ENCODE measurements at places on chromosomes 5 and 9.

GRCh38 chr5:150641006-150641570 is 628 bp downstream of the SYNPO start:
- no peak for DNase-seq

DNA sequence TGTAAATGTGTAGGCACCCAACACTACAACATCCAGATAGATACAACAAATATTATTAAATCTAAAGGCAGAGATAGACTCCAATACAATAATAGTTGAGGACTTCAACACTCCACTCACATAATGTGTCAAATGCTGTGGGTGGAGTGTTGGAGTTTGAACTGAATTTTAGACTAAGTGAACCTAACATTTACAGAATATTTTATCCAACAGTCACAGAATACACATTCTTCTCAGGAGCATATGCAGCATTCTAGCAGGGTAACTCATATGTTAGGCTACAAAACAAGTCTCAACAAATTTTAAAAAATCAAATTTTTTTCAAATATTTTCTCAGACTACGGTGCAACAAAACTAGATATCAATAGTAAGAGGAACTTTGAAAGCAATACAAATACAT is 648.7 kb upstream of the CDH18 start:
- DNase-seq, result no peak

DNA sequence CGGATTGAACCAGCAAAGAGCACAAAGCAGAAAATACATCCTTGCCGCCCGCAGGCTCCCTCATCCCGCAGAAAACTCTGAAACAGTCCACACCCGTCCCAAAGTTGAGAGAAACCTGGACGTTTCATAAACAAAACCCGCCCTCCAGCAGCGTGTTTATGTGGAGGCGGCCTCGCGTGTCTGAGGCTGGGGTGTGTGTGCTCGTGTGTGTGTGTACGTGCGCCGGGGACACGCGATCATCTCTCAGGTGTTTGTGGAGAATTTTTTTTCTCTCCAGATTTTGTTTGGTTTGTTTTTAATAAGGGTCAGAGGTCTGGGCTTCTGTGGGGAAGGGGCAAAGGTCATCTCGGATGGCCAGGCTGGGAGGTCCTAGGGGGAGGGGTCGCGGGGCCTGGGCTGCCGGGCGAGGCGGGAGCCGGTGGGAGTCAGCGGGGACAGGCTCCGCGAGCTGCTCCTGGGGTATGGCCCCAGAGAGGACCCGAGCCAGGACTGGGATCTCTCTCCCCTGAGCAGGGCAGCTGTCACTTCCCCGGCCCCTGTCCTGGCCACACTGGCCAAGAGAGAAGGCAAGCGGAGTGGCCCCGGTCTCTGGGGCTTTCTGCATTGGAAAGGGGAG is 206.4 kb downstream of the C9orf50 start:
- DNase-seq, result no peak

GRCh38 chr9:120433701-120434100 is 146.3 kb downstream of the CDK5RAP2 start:
- no peak for DNase-seq

DNA sequence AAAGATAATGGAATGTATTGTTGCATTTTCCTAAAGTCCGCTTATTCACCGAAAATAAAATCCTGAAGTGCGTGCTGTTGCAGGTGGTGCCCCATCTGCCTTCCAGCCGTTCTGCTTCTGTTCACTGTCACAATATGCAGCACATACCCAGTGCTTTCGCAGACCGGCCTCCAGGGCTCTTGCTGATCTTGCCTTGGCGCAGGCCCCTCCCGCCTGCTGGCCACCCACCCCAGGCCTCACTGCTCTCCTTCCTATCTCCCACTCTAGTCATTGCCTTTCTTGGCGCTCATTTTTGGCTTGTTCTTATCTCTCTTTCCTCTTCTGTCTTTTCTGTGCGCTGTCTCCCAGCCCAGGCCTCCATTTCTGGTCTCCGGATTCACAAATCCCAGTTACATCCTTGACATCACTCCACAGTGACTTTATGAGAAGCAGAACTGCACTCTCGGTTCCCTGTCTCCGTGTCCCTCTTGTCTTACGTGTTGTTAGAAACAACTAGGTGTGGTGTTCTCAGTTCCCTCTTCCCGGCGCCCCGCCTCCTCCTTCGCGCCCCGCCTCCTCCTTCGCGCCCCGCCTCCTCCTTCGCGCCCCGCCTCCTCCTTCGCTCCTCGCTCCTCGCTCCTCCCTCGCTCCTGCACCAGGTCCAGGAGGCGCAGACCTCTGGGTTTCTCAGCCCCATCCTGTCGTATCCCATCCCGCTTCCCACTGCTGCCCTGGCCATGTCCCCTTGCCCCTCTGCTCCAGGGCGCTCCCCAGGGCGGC is 201.7 kb upstream of the OTULINL start:
- no peak for DNase-seq

- no peak for DNase-seq
Measured at GRCh38 chr5:2895196-2895595, 143.7 kb upstream of the IRX2 start.
